WTC11 (cell line): ENCODE measurements at places on chromosomes 4 and X. TPM values are rescaled to one million over a fixed set of nuclear protein-coding genes. Genes with fewer than 3 reads are reported as not detected.

DNA sequence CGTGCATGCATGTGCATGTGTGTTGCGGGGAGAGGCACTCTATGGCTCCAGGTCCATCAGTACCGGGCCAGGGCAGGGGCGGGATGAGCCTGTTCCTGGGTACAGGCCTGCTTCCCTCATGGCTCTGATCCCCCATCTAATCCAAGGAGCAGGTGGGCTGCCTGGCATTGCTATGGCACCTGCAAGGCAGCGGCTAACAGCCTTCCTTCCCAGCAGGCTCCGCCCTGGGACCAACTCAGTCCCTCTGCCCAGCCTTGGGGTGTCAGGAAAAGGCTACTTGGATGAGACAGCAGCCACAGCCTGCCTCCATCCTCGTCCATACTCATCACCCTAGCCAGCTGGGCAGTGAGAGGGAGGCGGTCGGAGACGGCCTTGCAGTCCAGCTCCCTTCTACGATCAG is 46.5 kb downstream of the PPP2R2C start:
- DNase-seq = no peak

- no peak for DNase-seq
Measured at GRCh38 chrX:12210971-12211370, 72.7 kb downstream of the FRMPD4 start.

DNA sequence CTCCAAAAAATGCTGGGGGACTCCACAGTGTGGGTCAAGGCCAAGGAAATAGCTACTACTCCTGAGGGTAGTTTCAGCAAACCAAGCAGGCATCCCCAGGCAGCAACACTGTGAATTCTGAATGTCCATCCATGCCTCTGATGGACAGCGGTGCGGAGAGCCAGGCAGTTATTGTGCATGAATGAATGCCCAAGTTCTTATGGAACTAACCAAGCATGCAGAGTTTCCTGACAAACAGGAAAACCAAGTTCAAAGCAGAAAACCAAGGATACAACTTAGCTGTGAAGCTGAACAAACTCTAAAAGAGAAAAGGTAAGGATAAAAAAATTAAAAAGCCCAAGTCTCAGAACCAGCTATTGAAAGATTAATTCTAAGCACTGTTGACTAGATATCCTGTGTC is 642.6 kb upstream of the HS3ST1 start:
- DNase-seq = no peak

DNA sequence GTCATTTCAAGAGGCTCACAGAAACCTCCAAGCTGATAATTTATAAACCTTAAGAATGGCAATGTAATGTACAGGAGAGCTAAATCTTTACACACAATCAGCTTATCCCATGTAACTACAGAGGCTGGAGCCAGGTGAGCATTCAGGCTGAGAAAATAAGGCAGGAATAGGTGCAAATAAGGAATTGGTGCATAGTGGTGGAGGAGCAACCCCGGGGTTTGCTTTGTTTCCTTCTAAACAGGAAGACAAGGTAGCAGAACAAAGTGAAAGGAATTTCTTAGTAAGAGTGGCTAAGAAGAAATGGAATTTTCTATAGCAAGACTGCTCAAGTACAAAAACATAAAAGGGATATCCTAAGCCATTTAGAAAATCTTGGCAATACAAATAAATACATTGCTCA is 82.4 kb downstream of the NR3C2 start:
- DNase-seq = no peak

- no peak for DNase-seq
Measured at GRCh38 chr4:101669138-101669831, 121.2 kb upstream of the BANK1 start.

PHOX2B gene
- not detected in 3 replicates for total RNA-seq
